CD4-positive, alpha-beta memory T cell (primary cell): ENCODE measurements at places on chromosomes 12 and 14. TPM values are rescaled to one million over a fixed set of nuclear protein-coding genes. Genes with fewer than 3 reads are reported as not detected.
A peak's percentile ranks its signal among the peaks of the same experiment; 100 is the strongest.

Gene PRH2
- polyA plus RNA-seq = not detected

Gene KRT5
- not detected for polyA plus RNA-seq

Gene SMIM41
- not detected for polyA plus RNA-seq

Gene RBMS2
- polyA plus RNA-seq = 1.2 TPM

Gene ACSM4
- polyA plus RNA-seq = not detected

Gene RAPGEF3
- 0.14 TPM for polyA plus RNA-seq

Gene LBHD2
- polyA plus RNA-seq = not detected

Gene ZBTB25
- polyA plus RNA-seq = 34.0 TPM

Gene E2F7
- polyA plus RNA-seq = not detected

DNA sequence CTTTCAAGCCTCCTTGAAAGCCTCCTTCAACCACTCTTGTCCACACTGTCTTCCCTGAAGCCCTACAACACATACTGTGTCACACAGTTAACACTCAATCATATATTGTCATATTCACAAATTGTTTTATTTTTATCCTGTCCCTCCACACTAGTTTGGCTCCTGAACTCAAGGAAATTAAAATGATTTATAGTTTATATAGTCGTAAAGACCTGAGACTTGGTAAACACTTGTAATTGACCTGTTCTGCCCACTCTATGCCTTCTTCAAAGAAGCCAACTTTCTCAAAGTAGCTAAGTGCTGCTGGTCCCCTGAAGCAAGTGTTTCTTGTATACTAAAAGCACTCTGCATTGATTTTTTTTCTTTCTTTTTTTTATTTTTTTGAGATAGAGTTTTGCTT is 15.6 kb upstream of the NEK9 start:
- no peak for DNase-seq
- no peak overlapping the region for H3K27ac ChIP-seq
- H3K27me3 ChIP-seq = no peaks in the 10 kb centered on the region
- H3K36me3 ChIP-seq = peaks cover 10% of the 10 kb centered on the region

- peaks cover 63% of the 10 kb centered on the region for H3K36me3 ChIP-seq
- peak overlapping the region; percentile 87 for H3K27ac ChIP-seq
- no peaks in the 10 kb centered on the region for H3K27me3 ChIP-seq
- no peak for DNase-seq
Observed at GRCh38 chr14:90400904-90401561, 4.2 kb downstream of the CALM1 start.

- no peaks in the 10 kb centered on the region for H3K36me3 ChIP-seq
- DNase-seq = no peak
- no peak overlapping the region for H3K27ac ChIP-seq
- no peaks in the 10 kb centered on the region for H3K4me1 ChIP-seq
- H3K4me3 ChIP-seq = no peak overlapping the region
- no peaks in the 10 kb centered on the region for H3K27me3 ChIP-seq
Observed at GRCh38 chr12:5626151-5626550, 194.2 kb downstream of the NTF3 start.

GRCh38 chr12:40241741-40242140 is 16.9 kb downstream of the LRRK2 start:
- H3K4me3 ChIP-seq = no peak overlapping the region
- DNase-seq = no peak
- H3K36me3 ChIP-seq = no peaks in the 10 kb centered on the region

DNA sequence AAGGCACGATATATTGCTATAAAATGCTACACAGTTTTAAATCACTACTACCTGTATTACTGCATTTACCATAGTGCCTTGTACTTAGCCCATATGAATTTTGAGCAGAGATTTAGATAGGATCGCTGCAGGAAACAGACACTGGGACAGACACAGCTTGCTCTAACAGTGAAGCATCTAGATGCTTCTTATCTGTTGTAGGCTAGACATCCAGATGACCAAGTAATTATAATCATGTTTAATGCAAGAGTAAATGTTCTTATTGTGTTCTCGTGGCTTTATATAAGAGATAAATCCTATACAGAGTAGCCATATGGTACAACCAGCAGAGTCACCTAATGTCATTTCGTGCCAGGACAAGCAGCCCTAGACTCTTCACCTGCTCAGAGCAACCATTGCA is 92.8 kb downstream of the ASCL1 start:
- H3K36me3 ChIP-seq = no peaks in the 10 kb centered on the region
- H3K4me3 ChIP-seq = no peak overlapping the region
- no peaks in the 10 kb centered on the region for H3K27me3 ChIP-seq
- DNase-seq = no peak

- H3K4me3 ChIP-seq = no peak overlapping the region
- DNase-seq = no peak
- H3K27me3 ChIP-seq = peaks cover 4% of the 10 kb centered on the region
Observed at GRCh38 chr12:110896559-110896958, 23.8 kb downstream of the MYL2 start.

DNA sequence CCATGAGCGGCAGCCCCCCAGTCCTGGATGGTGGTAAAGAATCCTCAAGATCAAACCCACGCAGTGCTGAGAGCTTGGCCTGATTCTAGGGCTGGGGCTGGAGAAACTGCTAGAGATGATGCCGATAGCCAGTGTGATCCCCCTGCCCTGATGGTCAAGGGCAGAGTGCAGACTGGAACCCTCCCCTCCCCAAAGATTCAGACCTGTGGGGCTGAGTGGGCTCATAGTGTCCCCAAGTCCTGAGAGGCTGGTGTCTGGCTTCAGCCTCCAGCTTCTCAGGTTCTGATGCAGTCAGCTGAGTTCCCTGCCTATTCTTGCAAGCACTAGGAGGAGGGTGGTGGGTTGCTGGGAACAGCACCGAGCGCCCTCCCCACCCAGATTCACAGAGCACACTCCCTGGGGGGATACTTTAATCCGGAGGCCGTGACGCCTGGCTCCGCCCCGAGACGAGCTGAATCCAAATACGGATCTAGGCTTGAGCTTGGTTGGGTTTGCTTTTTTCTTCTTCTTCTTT is 11.9 kb downstream of the RHOF start:
- no peak for DNase-seq
- H3K27ac ChIP-seq = peak overlapping the region; percentile 52
- no peaks in the 10 kb centered on the region for H3K27me3 ChIP-seq

- DNase-seq = no peak
- no peaks in the 10 kb centered on the region for H3K27me3 ChIP-seq
- no peaks in the 10 kb centered on the region for H3K36me3 ChIP-seq
- H3K27ac ChIP-seq = no peak overlapping the region
- H3K4me3 ChIP-seq = no peak overlapping the region
Observed at GRCh38 chr12:46187023-46187422, 81.8 kb downstream of the SLC38A1 start.

DNA sequence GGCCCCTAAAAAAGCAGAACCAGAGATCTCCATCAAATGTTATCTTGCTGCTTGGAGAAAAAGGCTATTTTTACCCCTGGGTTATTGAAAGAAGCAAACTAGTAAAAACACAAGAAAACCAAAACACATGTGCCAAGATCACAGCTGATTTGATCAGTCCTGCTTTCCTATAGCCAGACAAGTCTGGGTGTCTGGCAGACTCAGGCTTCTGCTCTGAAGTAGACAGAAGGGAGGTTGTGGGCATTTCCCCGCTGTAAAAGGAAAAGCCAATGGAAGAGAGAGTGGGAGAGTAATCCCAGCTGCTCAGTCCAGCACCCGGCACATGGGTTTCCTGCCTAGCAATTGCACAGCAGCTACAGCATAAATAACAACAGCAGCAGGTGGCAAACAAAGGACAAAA is 177.9 kb downstream of the PHLDA1 start:
- no peak for DNase-seq
- H3K27ac ChIP-seq = no peak overlapping the region
- no peak overlapping the region for H3K4me3 ChIP-seq
- no peaks in the 10 kb centered on the region for H3K36me3 ChIP-seq

GRCh38 chr12:127810041-127810440 is 456.9 kb upstream of the TMEM132C start:
- H3K36me3 ChIP-seq = no peaks in the 10 kb centered on the region
- H3K4me1 ChIP-seq = no peaks in the 10 kb centered on the region
- H3K4me3 ChIP-seq = no peak overlapping the region
- no peak overlapping the region for H3K27ac ChIP-seq
- no peak for DNase-seq
- H3K27me3 ChIP-seq = no peaks in the 10 kb centered on the region

- no peaks in the 10 kb centered on the region for H3K27me3 ChIP-seq
- H3K4me1 ChIP-seq = no peaks in the 10 kb centered on the region
- H3K36me3 ChIP-seq = no peaks in the 10 kb centered on the region
- H3K4me3 ChIP-seq = no peak overlapping the region
- no peak overlapping the region for H3K27ac ChIP-seq
- DNase-seq = no peak
Observed at GRCh38 chr12:100031836-100032235, 47.1 kb upstream of the ANKS1B start.

- no peak for DNase-seq
- H3K4me3 ChIP-seq = no peak overlapping the region
Observed at GRCh38 chr14:37864861-37865718, 269.7 kb downstream of the TTC6 start.

GRCh38 chr14:103679351-103679750 is 35.9 kb downstream of the XRCC3 start:
- no peaks in the 10 kb centered on the region for H3K4me1 ChIP-seq
- H3K4me3 ChIP-seq = no peak overlapping the region
- H3K27ac ChIP-seq = no peak overlapping the region
- peaks cover 48% of the 10 kb centered on the region for H3K36me3 ChIP-seq
- peak; percentile 22 for DNase-seq
- no peaks in the 10 kb centered on the region for H3K27me3 ChIP-seq

DNA sequence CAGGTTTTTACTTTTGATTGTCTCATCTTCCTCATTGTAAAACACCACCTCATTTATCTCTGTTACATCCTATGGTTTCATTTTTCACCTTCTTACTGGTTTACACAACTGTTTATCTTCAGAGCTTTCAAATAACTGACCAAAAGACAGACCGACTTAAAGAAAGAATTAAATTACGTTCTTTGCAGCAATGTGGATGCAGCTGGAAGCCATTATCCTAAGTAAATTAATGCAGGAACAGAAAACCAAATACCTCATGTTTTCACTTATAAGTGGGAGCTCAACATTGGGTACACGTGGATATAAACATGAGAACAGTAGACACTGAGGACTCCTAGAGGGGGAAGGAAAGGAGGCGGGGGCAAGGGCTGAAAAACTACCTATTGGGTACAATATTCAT is 729.0 kb upstream of the USP15 start:
- no peaks in the 10 kb centered on the region for H3K36me3 ChIP-seq
- H3K27me3 ChIP-seq = no peaks in the 10 kb centered on the region
- DNase-seq = no peak
- H3K4me3 ChIP-seq = no peak overlapping the region
- no peak overlapping the region for H3K27ac ChIP-seq

- DNase-seq = no peak
- no peak overlapping the region for H3K27ac ChIP-seq
- no peaks in the 10 kb centered on the region for H3K36me3 ChIP-seq
- H3K4me3 ChIP-seq = no peak overlapping the region
- H3K27me3 ChIP-seq = no peaks in the 10 kb centered on the region
Observed at GRCh38 chr12:77122236-77122635, 56.9 kb upstream of the E2F7 start.

- DNase-seq = no peak
- peak overlapping the region; percentile 78 for H3K4me3 ChIP-seq
- no peaks in the 10 kb centered on the region for H3K36me3 ChIP-seq
- H3K4me1 ChIP-seq = peaks cover 57% of the 10 kb centered on the region
- H3K27me3 ChIP-seq = no peaks in the 10 kb centered on the region
Observed at GRCh38 chr14:50829489-50830043, 1.4 kb downstream of the NIN start.

DNA sequence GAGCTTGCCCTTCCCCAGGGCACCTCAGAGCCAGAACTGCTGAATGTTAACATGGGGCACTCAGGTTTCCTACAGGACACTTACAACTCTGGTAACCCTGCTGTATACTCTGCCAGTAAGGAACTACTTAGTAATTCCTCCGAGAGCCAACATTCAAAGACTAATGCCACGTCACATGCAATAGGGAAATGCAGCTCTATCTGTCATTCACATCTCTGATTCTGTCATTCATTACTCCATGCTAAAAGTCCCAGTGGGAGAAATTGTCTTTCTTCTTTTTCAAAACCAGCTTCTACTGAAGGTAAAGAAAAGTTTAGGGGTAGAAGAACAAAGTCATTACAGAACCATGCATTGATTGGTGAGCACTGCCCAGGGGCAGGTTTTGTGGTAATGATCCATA is 189.2 kb downstream of the DAD1 start:
- no peak for DNase-seq
- no peaks in the 10 kb centered on the region for H3K36me3 ChIP-seq
- no peak overlapping the region for H3K27ac ChIP-seq
- H3K4me1 ChIP-seq = no peaks in the 10 kb centered on the region
- no peak overlapping the region for H3K4me3 ChIP-seq

DNA sequence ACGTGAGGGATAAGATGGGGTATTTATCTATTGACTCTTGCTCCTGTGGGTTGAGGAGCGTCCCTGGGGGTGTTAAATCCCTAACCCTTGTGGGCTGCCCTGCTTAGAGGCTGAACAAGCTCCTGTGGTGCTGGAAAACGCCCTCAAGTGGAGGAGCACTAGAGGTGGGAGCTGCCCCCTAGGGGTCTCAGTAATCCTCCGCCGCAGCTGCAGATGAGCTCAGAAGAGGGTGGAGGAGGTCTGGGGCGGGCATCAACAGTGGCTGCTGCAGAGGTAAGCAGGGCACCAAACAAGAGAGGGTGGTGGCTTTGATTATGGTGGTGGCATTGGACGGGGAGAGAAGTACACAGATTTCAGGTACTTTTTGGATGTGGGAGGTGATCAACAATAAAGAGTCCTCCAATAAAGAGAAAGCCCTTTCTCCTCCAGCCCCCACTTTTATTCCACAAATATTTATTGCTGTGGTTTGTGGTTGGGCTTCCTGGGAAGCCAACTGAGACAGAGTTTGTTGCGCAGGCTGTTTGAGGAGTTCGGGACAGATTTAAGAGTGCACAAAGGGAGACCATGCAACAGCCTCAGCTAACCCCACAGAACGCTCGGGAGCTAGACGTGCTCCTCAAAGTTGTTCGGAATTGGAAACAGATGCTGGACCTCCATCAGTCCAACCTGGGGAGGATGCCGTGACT is 179.9 kb downstream of the ADCK1 start:
- no peak overlapping the region for H3K27ac ChIP-seq
- no peaks in the 10 kb centered on the region for H3K4me1 ChIP-seq
- no peak for DNase-seq
- no peak overlapping the region for H3K4me3 ChIP-seq

DNA sequence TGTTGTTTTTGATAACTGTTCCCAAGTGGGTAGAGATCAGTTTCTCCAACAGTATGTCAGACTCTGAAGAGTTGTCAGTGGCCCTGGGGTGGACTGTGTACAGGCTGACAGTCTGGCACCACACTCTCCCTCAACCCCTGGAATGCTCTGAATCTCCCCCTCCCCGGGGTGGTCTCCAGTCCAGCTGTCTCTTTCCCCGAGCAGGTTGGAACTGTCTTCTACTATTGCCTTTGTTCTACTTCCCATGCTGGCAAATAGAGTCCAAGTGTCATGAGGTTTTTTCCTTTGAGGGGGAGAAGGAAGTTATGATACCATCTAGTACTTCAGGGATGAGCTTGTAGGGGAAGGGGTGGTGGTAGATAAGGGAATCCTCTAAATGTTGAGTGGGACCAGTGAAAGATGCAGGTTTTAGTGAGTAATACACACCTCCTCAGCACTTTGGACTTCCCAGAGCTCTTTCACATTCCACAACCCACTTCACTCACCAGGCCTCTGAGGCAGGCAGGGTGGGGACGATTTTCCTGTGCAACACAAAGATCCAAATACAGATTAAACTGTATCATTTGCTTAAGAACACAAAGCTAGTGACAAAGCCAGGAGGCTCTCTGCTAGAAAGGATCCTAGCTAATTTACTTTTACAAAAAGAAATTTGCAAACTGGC is 170.7 kb upstream of the GZMB start:
- no peaks in the 10 kb centered on the region for H3K4me1 ChIP-seq
- H3K4me3 ChIP-seq = no peak overlapping the region
- no peak for DNase-seq
- no peaks in the 10 kb centered on the region for H3K27me3 ChIP-seq
